Dermis blood vessel endothelial cell (primary cell): ENCODE measurements at places on chromosomes 6 and 20. TPM values are rescaled to one million over a fixed set of nuclear protein-coding genes. Genes with fewer than 3 reads are reported as not detected.

DNA sequence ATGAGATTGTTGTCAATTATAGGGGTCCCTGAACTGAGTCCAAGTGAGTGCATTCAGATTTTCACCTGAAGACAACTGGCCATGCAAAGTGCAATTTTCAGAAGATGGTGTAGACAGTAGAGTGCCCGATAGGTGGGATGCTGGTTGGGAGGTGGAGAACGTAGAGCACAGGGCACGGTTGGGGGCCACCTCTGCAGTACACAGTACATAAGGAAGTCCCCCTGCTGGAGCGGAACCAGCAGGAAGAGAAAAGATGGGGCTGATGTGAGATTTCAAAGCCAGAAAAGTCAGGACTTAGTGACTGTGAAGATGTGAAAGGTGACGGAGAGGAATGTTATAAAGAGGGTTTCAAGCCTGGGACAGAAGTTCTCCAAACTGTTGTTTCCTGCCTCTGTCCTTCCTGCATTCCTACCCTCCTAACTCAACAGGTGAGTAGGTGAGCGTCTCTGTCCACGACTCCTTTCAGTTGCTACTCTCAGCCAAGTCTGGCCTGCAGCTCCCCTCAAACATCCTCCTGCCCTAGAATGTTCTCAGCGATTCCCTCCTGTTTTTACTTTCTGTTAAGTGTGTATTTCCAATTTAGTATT is 330.8 kb downstream of the PRL start:
- no peak for DNase-seq

The WFDC2 gene
- total RNA-seq, result not detected in 2 replicates

The LAMA2 gene
- 0.17 and 0.74 TPM in 2 replicates for total RNA-seq

DNA sequence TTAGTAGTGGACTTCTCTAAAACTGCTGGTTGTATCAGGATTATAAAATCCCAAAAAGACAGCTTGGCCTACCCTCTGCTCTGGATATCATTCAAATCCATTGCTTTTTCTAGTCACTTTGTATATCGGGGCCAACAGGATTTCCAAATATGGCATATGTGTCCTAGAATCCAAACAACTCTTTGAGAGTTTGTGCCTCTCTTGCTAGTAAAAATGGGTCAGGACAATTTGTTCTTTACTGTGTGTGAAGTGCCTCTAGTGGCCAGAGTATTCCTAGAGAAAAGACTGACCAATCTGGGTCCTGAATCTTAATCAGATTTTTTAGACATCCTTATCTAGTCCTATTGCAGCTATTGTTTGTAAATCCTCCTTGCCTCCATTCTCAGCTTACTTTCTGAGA is 33.5 kb upstream of the MANEA start:
- no peak for DNase-seq

DNA sequence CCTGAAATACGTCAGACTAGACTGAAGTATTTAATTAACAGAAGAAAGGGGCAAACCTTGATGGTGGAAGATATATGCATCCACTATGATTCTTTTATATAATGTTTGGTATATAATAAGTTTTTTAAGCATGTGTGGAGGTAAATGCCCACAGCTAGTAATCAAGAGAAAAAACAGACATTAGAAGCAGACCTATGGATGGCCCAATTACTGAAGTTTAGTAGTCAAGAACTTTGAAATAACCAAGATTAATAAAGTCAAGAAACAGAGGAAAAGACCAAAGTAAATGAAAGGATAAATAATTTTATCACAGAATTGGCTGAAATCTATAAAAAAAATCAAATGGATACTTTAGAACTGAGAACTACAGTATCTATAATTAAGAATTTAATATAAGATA is 15.3 kb downstream of the TTI1 start:
- DNase-seq, result no peak

The RANBP9 gene
- total RNA-seq, result 23.3 and 62.5 TPM in 2 replicates

The TNNC2 gene
- not detected in 2 replicates for total RNA-seq

GRCh38 chr6:78841111-78841510 is 26.2 kb upstream of the IRAK1BP1 start:
- no peak for DNase-seq

The IRAK1BP1 gene
- total RNA-seq, result 2.7 and 3.3 TPM in 2 replicates

The BEND6 gene
- 0.14 and 0.34 TPM in 2 replicates for total RNA-seq

The TP53TG5 gene
- total RNA-seq, result not detected in 2 replicates
